Neural crest cell (in vitro differentiated cells): ENCODE measurements at places on chromosomes 4 and X.

- no peak for DNase-seq
These were observed 30.4 kb downstream of the ACOX3 start for GRCh38 chr4:8410066-8410625.

DNA sequence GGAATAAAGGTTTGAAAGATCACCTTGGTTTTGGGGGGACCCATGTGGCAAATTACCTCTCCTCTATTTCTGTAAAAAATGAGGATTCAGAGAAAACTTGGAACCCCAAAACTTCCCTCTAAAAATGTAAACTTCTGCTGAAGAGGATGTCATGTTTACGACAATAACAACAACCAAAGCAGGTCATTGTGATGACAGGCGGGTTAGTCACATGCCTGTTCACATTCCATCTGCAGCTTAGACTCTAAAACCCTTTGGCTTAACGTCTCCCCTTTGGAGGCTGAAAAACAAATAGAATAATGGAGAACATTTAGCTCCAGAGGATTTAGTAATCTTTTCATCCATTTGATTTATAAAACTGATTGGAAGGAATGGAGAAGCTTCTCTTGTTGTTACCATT lies 75.0 kb upstream of the FAM9C start:
- no peak for DNase-seq

- no peak for DNase-seq
These were observed 102.0 kb upstream of the SH3RF1 start for GRCh38 chr4:169372791-169373190.

- DNase-seq, result no peak
These were observed 72.2 kb upstream of the ELOVL6 start for GRCh38 chr4:110270492-110271197.

DNA sequence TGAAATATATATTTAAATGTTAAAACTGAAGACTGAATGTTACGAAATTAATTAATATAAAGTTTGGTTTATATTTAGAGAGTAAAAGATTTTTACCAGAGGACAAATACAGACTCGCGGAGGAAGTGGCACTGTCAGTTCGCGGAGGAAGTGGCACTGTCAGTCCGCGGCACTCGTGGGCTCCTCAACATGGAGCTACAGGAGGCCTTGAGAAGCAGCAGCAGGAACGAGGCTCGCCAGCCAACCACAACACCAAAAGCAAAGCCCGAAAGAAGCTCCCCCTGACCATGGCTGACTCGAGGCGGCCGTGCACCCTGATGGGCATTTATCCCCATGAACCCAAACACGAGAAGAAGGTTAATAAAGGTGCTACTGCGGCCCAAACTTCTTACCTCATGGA lies 125.3 kb upstream of the PABPC4L start:
- DNase-seq, result no peak

- DNase-seq, result no peak
These were observed 1160.1 kb downstream of the NLGN4X start for GRCh38 chrX:5068550-5068949.

- no peak for DNase-seq
These were observed 13.2 kb downstream of the FRMD7 start for GRCh38 chrX:132114607-132115006.

GRCh38 chr4:150286656-150287055 lies 208.4 kb downstream of the DCLK2 start:
- no peak for DNase-seq

GRCh38 chr4:141180991-141181761 lies 39.5 kb upstream of the ZNF330 start:
- no peak for DNase-seq

GRCh38 chrX:72276478-72276953 lies 532 bp downstream of the RPS4X start:
- DNase-seq, result no peak

DNA sequence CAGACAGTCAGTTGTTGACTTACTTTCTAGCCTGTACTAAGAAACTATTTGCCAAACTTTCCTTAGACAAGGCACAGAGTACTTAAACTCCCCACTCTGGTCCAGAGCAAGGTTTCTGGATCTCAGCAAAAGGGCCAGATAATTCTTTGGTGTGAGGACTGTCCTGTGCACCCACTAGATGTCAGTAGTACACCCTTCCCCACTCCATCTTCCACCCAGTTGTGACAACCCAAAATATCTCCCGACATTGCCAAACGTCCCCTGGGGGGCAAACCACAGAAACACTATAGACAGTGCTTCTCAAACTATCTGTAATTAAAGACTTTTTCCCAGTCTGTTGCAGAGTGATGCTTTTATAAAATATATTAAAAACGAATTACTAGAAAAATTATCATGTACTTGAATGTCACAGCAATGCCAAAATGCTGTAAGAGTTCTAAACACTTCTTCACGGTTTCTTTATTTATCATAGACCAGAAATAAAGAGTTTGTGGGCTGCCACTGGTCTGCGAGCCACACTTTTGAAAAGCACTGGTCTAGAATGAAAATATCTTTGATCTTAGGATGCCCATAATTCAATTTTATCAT lies 203.5 kb downstream of the PRDM5 start:
- DNase-seq, result peak; percentile 28

DNA sequence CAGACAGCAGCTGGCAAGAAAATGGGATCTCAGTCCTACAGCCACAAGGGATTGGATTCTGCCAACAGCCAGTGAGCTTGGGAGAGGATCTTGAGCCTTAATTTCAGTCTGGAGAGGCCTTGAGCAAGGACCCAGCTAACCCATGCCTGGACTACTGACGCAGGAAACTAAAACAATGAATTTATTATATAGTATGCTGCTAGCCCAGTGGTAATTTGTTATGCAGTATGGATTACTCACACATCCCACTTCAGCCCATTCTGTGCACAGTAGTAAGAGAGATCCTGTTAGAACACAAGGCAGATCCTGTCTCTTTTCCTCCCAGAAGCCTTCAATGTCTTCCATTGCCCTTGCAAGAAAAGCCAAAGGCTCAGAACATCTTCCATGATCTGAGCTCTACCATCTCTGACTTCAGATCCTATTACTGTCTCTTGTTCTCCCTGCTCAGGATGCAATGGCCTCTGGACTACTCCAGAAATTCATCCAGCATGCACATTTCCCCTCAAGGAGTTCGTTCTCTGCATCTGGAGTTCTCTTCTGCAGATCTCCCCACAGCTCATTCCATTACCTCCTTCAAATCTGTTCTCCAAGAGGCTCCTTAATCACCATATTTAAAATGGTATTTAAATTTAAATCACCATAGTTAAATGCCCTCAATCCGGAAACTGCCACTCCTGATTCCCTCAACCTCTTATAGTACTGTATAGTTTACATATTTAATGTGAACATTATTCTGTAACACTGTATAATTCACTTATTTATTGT lies 27.6 kb downstream of the SMIM20 start:
- no peak for DNase-seq

- no peak for DNase-seq
These were observed 90.3 kb downstream of the ANTXR2 start for GRCh38 chr4:79982601-79983322.

- no peak for DNase-seq
These were observed 15.8 kb upstream of the RGS12 start for GRCh38 chr4:3276986-3277385.

- no peak for DNase-seq
These were observed 13.2 kb upstream of the HAND2 start for GRCh38 chr4:173543266-173543665.

- no peak for DNase-seq
These were observed 2.8 kb downstream of the RENBP start for GRCh38 chrX:153941336-153942252.

DNA sequence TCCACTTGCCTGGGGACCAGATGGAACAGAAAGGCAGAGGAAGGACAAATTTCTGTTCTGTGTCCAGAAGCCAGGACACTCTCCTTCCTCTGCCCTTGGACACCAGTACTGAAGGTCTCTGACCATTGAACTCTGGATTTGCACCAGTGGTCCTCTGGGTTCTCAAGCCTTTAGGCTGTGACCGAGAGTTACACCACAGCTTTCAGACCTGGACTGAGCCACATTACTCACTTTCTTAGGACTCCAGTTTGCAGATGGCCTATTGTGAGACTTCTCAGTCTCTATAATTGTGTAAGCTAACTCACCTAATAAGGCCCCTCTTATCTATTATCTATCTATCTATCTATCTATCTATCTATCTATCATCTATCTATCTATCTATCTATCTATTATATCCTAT lies 295.3 kb upstream of the GALNTL6 start:
- DNase-seq, result no peak

GRCh38 chrX:139931646-139932072 lies 1.2 kb downstream of the ATP11C start:
- peak; percentile 9 for DNase-seq

- DNase-seq, result peak; percentile 55
These were observed 22.4 kb upstream of the CLTRN start for GRCh38 chrX:15686818-15687685.

DNA sequence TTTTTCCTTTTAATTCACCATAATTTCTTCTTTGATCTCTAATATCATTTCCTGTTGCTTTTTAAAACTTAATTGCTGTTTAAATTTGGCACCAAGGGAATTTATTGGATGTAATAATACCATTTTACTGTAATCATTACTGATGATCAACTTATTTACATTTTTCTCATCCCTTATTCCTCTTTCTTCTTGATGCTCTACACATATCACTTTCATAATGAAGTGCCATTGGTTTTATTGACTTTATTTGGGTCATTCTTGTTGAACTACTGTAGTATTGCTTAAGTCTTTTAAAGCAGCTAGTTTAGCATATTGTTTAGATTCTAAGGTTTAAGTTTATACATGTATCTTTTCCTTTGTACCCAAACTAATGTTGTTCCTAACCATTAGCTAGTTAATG lies 130.7 kb downstream of the SLC4A4 start:
- DNase-seq, result no peak

- DNase-seq, result no peak
These were observed 52.2 kb downstream of the CXorf49B start for GRCh38 chrX:71815121-71815905.

DNA sequence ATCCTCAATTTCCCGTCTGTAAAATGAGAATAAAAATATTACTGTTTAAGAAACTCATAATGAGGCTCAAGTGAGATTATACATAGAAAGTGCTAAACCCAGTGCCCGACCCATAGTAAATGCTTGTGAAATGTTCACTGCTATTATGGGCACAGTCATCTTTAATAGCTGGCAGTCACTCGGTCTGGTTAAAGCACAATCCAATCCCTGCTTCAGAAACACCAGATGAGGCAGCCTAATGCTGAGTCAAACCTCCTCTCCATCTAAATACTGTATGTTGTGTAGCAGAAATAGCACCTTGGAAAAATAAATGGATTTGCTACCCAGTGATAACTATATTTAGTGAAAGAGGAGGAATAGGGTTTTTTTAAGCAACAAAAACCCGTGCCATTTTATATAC lies 14.5 kb downstream of the EVC2 start:
- DNase-seq, result no peak
